ENCODE measurements at places on chromosomes 13 and 19.
A peak's percentile ranks its signal among the peaks of the same experiment; 100 is the strongest.

DNA sequence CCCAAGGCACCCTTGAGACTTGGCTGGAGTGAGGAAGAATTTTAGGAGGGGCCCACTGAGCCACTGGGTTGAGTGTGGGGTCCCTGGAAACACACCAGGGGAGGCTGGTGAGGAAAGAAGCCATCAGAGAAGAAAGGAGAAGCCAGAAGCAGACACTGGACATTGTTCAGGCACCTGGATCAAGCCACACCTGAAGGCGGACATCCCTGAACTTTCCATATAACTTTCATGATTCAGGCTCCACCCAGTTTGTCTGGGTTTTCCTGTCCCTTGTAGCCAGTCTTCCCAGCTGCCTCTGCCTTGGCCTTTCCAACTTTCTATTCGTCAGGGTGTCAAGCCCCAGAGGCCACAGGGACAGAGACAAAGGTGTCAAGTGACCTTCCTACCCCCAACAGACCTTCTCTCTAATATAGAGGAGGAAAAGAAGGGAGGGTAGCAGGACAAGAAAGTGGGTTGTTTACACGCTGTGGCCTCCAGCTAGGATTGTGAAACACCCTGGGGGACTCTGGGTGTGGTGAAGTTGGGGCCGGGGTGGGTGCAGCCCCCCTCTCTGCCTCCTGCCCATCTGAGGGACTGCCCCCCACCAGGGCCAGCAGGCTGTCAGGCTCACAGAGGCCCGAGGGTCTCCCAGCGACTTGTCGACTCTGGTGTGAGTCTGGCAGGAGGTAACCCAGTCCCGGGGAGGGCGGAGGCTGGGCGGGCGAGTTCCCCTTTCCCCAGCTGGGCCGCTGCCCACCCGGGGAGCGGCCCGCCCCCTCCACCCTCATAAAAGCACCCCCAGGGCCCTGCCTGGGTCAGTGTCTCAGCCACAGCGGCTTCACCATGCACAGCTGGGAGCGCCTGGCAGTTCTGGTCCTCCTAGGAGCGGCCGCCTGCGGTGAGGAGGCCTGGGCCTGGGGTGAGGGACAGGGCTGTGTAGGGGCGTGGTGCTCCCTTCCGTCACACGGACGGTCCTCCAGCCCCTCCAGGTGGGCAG is at the start of gene CFD:
Gene CFD (plus strand): TSS at position 797 of the 976 bp plus-strand sequence. CDS start 26 bp downstream, at position 823.
- DNase-seq, result peak; percentile 51

GRCh38 chr13:29598321-29598720 is 2.8 kb upstream of the SLC7A1 start:
- no peak for DNase-seq

DNA sequence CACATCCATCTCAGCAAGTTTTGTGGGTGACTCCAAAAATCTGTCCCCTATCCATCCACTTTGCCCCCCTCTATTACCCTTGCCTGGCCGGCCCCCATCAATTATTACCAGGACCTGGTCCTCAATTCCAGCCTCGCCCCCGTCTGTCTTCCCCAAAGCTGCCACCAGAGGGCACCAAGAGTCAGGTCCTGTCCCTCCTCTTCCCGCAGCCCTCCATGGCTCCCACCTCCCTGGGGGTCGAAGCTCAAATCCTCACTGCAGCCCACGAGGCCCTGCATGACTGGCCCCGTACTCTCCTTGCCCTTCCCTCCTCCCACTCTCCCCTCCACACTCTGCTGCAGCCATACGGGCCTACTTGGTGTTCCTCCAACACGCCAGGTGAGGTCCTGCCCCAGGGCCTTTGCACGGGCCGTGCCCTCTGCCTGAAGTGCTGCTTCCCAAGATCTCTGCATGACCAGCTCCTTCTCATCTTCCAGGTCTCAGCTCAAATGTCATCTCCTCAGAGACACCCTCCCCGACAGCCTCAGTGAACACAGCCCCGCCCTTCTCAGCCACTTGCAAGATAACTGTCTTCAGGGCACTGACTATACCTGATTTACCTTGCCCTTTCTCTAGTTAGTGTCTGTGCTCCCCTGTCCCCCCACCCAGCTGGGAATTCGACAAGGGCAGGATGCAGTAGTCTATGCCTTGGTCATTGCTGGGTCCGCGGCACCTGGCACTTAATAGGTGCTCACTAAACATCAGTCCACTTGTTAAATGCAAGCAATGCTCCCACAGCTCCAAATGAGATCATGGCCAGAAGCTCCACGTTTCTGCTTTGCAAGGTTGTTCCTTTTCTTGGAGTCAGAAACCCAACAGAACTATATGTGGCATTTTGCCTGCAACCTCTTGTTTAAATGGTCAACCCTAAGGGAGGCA is 16.8 kb upstream of the SEMA6B start:
- peak; percentile 85 for DNase-seq

GRCh38 chr19:43316591-43317319 is 36.7 kb upstream of the CD177 start:
- DNase-seq, result peak; percentile 44

DNA sequence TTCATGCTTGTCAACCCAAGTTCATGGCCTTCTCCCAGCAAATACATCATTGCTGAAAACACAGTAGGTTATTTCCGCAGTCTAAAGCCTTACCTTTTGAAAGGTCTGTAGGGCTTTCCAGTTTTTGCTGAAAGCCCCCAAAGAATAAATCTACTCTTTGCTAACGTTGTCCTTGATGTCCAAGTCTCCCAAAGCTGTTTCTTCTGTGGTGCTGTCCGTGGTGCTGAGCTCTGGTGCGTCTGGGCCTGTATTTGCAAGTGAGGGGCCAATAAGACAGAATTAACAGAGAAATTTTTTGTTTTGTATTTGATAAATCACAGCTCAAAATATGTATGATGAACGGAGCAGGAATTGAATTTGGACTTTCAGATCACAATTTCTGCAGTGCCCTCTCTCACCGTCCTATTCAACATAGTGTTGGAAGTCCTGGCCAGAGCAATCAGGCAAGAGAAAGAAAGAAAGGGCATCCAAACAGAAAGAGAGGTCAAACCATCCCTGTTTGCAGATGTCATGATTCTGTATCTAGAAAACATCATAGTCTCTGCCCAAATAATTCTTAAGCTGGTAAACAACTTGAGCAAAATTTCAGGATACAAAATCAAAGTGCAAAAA is 9.8 kb upstream of the LGALS16 start:
- no peak for DNase-seq

GRCh38 chr13:46057256-46058015 is 4.9 kb upstream of the ZC3H13 start:
- DNase-seq, result no peak

Data from SK-N-SH (cell line).